Epithelial cell of proximal tubule (primary cell): ENCODE measurements at places on chromosomes 6 and 20. TPM values are rescaled to one million over a fixed set of nuclear protein-coding genes. Genes with fewer than 3 reads are reported as not detected.

DNA sequence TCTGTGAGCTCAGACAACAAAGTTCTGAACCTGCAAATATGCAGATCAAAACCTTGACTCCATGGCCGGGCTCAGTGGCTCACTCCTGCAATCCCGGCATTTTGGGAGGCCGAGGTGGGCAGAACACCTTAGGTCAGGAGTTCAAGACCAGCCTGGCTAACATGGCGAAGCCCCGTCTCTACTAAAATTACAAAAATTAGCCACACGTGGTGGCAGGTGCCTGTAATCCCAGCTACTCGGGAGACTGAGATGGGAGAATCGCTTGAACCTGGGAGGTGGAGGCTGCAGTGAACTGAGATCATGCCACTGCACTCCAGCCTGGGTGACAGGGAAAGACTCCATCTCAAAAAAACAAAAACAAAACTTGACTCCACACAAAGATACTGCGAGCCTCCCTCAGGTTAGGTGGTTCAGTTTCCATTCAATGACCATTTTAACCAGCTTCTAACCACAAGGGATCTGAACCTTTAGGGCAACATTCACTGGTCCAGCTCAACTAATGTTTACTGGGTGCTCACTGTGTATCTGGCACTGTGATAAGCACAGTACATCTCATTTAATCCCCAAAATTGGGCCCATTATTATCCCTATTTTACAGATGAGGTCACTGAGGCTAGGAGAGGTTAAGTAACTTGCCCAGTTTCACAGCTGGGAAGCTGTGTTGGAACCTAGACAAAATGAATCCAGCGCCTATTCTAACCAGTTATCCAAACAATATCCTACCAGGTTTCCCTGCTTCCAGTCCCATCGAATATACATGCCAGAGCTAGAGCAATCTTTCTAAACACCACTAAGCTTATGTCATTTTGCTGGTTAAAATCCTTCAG lies 1.8 kb downstream of the SNRPB start:
- no peak for DNase-seq

- DNase-seq = no peak
Measured at GRCh38 chr6:12208673-12209072, 81.5 kb upstream of the EDN1 start.

DNA sequence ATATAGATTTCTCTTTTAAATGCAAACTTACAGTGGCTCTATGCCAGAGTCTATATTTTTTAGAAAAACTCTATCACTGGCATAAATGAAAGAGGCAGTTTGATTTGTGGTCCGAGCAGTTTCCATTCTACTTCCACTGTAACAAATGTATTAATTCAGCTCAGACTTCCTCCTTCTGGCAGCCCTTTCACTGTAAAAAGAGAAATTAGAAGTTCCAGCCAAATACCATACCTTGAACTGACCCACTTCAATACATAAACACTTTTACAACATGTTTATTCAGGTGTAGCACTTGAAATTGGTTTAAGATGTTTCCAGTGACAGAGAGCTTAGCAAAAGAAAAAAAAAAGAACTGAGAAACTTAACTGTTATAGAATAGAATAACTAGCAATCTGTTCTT lies 99.3 kb downstream of the BMP5 start:
- DNase-seq = no peak

- DNase-seq = no peak
Measured at GRCh38 chr20:53579266-53579580, 14.4 kb downstream of the ZNF217 start.

MAFB gene
- 0.12 TPM in 1 of 2 replicates, not detected in the other for total RNA-seq

WFDC5 gene
- not detected in 2 replicates for total RNA-seq
